ENCODE measurements at places on chromosomes 12 and 14. TPM values are rescaled to one million over a fixed set of nuclear protein-coding genes. Genes with fewer than 3 reads are reported as not detected.

The STAC3 gene
- total RNA-seq, result 2.1 TPM

The ALDH2 gene
- total RNA-seq, result 3.8 TPM

- DNase-seq, result no peak
Measured at GRCh38 chr12:5213990-5214389, 170.3 kb downstream of the KCNA5 start.

The TMEM63C gene
- total RNA-seq, result 3.6 TPM

DNA sequence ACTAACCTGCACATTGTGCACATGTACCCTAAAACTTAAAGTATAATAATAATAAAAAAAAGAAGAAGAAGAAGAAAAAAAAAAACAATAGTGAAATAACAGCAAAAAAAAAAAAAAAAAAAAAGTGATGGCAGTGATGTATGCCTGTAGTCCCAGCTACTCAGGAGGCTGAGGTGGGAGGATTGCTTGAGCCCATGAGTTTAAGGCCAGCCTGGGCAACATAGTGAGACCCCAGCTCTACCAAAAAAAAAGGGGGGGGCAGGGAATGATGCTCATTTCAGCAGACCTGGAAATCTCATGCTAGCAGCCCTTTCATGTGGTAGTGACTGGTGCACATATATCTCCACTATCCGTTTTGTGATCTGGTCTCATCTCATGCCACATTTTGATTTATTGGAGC lies 20.8 kb downstream of the TRAFD1 start:
- no peak for DNase-seq

The COPZ1 gene
- 78.4 TPM for total RNA-seq

DNA sequence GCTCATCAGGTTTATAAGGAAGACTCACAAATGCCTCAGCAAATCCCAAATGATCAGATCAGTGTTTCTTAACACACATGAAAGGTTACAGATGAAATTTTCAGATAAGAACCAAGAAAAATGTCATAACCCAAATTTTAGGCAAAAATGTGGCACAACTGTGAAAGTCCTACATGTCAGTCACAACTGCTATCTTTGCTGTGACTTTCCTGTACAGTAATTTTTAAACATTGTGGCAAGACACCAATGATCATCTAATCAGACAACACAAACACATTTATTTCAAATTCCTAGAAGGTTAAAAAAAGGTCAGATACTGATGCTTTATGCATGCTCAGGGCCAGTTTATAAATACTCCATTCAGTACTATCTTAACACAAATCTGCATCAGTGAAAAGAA lies 31.1 kb downstream of the NUDT4 start:
- DNase-seq, result no peak

DNA sequence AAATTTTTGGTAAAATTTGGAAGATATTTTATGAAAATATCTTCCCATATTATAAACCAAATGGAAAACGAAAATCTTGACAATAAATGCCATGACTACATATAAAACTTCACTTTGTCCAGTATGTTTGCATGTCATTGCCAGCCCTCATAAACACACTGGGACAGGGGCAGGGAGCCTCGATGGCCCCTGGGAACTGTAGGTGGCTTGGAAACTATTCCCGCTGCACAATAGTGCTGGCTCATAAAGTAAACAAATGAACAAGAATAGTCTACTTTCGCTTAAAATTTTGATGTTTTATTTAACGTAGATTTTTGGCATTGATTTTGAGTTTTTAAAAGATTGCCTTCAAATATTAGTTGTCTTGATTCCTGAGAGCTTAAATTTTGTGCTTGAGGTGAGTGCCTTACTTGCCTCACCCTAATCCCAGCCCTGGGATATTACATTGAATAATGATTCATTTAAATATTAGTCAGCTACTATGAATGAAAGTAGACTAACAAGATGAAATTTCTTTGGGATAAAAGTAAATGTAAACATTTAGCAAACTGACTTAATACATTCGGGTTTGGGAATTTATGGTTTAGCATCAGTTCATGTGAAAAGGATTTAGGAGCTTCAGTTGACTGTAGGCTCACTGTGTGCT lies 74.0 kb upstream of the PKP2 start:
- DNase-seq, result no peak

GRCh38 chr14:96091149-96091693 lies 52.1 kb downstream of the C14orf132 start:
- DNase-seq, result no peak

GRCh38 chr14:60637479-60638315 lies 11.6 kb downstream of the SIX1 start:
- DNase-seq, result no peak

- DNase-seq, result no peak
Measured at GRCh38 chr12:24596768-24597388, 352.0 kb downstream of the BCAT1 start.

- DNase-seq, result no peak
Measured at GRCh38 chr12:98449584-98449983, 65.8 kb upstream of the TMPO start.

GRCh38 chr14:89365061-89365801 lies 51.8 kb downstream of the FOXN3 start:
- peak; percentile 73 for DNase-seq

The CHGA gene
- total RNA-seq, result not detected

GRCh38 chr12:92505254-92506231 lies 197.2 kb upstream of the PLEKHG7 start:
- DNase-seq, result peak; percentile 72

- peak; percentile 70 for DNase-seq
Measured at GRCh38 chr12:53726946-53727309, 324 bp downstream of the CALCOCO1 start.

The SVOP gene
- total RNA-seq, result not detected

The KERA gene
- total RNA-seq, result not detected

GRCh38 chr12:11824736-11825135 lies 175.3 kb downstream of the ETV6 start:
- DNase-seq, result no peak

DNA sequence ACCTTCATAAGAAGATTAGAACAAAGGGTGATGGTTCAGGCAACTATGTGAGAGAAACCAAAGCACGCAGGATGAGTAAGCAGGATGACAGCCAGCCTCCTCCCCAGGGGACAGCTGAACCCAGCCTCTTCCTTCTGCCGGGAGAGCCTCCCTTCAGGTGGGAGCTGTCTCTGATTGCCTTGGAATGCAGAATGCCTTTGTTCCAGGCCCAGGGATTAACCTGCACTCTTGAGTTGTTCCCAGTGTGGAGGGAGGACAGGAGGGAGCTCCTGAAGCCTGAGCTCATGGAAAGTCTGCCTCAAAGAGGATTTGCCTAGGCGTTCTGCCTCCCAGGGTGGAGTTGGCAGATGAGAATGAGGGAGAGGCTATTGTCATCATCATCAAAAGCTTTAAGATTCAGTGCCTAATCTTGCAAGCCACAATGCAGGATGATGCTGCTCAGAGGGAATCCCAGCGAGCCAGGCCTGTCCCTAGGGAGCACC lies 3.6 kb upstream of the KRT6A start:
- DNase-seq, result no peak

Data from activated CD8-positive, alpha-beta T cell treated with anti-CD3 and anti-CD28 coated beads for 36 hours (primary cell).